ENCODE measurements at places on chromosomes 11 and 22.

DNA sequence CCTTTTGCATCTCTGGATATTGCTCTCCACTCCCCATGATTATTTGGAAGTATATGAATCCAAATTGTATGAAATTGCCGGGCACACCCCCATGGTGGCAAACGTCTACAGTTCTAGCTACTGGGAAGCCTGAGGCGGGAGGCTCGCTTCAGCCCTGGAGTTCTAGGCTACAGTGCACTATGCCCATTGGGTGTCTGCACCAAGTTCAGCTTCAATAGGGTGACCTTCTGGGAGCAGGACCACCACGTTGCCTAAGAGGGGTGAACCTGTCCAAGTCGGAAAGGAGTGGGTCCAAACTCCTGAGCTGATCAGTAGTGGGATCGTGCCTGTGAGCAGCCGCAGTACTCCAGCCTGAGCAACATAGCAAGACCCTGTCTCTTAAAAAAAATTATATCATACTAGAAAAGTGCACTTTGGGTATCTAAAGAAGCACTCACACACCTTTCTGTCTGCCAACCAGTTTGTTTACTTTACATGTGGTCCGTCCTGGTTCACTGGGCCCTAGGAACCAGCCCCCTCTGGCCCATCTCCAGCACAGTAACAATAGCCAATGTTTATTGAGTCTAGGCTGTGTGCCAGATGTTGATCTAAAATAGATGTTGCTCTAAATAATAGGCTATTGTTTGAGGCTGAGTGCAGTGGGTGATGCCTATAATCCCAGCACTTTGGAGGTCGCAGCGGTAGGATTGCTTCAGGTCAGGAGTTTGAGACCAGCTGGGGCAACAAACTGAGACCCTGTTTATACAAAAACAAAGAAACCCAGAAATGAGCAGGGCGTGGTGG lies 16.4 kb upstream of the KAT5 start:
- DNase-seq: no peak

DNA sequence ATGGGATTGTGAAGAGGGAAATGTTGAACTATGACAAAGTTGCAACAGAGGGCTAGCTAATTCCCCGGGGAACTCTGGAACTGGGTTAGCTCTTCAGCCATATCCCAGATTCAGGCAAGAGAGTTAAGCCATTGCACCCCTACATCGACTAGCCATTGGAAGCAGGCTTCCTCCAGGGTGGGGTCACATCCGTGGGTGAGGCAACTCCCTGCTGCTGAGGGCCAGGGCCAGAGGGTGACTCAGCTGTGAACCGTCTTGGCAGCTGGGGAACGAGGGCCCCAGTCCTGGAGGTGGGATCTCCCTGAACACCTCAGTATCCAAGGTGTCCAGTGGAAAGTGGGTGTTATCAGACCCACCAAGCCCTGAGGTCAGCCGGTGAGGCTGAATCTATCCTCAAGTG lies 41.1 kb downstream of the RPS6KA4 start:
- no peak for DNase-seq

GRCh38 chr11:102036757-102037156 lies 10.5 kb upstream of the CFAP300 start:
- DNase-seq: no peak

DNA sequence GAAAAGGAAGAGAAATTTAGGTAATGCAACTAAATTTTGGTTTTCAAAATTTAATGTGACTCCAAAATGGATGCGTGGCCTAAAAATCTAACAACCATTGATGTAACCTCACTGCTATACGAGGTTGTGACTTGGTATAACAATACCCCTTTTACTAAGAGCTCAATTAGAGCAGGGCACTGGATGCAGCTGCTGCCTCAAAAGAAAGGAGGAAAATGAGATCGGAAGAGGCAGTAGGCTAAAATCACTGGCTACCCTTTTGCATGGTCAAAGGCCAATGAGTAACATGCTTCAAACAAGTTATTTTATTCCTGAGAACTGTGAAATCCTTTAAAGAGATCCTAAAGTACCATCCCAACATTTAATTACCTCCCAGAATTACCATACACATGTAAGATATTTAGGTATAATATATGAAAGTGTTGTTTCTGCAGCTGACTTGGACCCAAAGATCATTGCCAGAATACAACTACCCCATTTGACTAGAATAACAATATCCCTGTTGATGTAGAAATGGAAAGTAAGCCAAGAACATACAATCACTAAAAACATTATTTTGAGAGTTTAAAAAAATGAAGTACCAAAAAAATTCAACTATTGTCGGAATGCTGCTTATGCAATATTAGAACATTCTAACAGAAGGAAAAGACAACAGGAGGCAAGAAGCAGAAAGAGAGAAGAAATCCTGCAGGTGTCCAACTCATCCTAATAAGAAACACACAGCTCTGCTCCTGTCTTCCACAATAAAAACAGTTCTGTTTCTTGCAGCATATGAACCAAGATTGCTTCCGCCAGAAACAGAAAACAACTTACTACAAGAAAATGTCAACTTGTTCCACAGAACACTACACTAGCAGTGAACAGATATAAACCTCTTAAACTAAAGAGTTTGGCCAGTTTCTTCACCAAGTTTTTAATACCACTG lies 15.0 kb downstream of the SIK3 start:
- no peak for DNase-seq

DNA sequence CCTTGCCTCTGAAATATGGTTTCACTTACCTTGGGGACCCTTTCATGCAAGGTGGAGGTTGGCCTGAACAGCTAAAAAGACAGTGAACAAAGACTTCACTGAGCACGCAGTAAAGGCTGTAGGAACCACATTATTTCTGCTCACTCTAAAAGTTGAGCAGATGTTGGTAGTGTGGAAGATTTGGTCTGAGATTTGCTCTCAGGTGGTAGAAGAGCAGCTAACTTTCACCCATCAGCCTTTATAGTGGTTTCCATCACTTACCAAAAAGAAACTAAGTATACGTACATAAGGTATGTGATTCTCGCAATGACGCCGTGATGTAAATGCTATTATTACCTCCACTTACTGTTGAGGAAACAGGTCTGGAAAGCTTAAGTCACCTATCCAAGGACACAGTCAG lies 47.3 kb downstream of the PRR5L start:
- DNase-seq: no peak

All from right kidney (tissue), 9 donors.